ENCODE measurements at places on chromosomes 1 and 21.

DNA sequence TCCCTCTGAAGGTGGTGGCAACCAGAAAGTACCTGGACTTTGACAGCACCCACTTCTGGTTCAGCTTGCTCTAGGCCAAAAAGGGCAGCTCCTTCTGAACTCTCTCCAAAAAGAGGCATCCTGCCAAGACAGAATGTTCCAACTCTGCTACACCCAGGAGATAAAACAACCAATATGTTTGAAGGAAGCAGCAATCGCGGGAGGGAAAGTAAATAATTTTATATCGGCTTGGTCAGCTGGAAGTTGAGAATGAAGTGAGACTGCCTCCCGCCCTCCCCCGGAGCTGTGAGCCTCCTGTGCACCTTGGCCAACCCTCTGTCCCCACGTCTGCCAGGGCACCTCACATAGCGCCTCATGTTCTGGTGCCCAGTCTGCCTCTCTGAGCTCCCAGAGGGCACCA is 130.3 kb upstream of the ATP1A1 start:
- no peak for DNase-seq

DNA sequence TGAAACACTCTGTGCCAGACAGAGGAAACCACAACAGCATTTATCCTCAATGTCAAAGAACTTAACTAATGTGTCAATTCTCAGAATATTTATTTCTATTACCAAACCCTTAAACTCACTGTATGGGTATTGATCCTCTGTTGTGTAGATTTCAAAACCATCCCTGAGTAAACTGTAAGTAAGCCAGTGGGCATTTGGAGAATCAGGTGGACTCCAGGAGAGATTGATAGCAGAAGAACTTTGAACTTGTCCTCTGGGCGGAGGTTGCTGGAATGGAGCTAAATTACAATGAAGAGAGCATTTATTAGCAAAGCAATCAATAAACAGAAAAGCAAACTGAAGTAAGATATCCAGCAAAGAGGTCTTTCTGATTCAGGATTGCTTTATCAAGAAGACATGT is 216.1 kb downstream of the USH2A start:
- no peak for DNase-seq

- no peak for DNase-seq
Measured at GRCh38 chr1:204574016-204574864, 58.0 kb downstream of the MDM4 start.

DNA sequence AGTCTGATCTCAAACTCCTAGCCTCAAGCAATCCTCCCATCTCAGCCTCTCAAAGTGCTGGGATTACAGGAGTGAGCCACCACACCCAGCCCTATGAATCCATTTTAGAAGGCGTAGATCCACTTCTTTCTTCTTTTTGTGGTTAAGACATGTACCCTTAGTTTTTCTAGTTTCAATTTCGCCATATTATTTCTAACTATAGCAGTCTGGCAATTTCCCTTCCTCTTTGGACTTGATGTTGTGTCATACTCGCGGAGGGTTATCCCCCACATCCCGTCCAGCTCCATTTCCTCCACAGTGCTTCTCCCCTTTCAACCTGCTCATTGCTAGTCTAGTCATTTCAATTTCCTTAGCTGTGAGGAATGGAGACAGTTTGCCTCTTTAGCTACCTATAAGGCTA is 5.2 kb upstream of the LRRC8D start:
- DNase-seq = no peak

GRCh38 chr1:62435231-62436038 is 1.4 kb upstream of the USP1 start:
- no peak for DNase-seq

DNA sequence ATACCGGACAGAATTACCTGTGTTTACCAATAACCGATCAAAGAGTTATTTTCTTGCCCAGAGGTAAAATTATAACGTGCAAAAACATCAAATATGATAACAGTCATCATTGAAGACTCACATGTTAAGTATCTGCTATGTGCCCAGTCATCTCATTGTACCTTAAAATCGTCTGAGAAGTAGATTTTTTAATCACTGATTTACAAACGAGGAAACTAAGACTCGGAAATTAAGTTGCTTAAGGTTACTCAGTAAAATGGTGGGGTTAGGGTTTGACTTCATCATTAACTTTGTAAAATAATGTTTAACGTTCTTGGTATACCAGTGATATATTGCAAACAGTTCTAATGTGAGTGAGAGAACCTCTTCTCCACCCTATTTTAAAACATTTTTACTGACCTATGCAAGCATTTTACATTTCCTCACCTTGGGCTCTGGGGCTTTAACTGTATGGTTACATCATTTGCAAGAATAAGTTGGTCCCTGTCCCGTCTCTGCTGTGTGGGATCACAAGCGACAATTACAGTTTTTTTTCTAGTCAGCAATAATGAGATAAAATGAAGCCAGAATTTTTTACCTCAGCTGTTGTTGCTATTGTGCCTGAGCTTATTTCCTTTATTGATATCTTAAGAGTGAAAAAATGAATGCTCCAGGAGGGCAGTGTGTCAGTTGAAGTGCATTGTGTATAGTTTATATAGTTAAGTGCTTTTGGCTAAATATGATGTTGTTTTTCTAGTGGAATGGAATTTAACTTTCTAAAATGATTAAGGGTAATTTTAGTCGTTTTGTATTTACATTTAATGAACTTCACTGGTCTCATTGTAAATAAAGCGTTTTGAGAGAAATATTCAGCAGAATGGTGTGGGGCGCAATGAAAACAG is 2.7 kb downstream of the RPRD2 start:
- DNase-seq = no peak

- DNase-seq = peak; percentile 47
Measured at GRCh38 chr1:211327346-211327921, 801 bp downstream of the TRAF5 start.

Measured in activated CD4-positive, alpha-beta T cell treated with anti-CD3 and anti-CD28 coated beads, Interleukin-2, amount 10 ng/mL, durations not matched to agents 7 days and 5 days (primary cell).